G401 (cell line): ENCODE measurements at places on chromosomes 5 and 9.

GRCh38 chr5:152622628-152623027, 217.5 kb upstream of the NMUR2 start:
- no peak for DNase-seq

DNA sequence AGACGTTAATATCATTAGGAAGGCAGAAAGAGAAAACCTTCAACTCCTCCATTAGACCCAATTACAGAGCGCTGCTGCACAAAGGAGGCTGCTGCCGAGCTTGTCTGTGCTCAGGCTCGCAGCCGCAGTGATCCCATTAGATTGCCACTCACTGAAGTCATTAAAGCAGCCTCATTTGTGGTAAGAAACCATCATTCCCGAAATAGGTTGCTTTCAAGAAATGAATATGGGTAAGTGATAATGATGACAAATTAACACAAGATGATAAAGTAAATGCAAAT, 137.2 kb downstream of the CAVIN4 start:
- no peak for DNase-seq

- no peak for DNase-seq
Measured at GRCh38 chr5:36089989-36090388, 23.3 kb upstream of the UGT3A2 start.

- DNase-seq: no peak
Measured at GRCh38 chr9:93859431-93860215, 95.5 kb downstream of the BARX1 start.

DNA sequence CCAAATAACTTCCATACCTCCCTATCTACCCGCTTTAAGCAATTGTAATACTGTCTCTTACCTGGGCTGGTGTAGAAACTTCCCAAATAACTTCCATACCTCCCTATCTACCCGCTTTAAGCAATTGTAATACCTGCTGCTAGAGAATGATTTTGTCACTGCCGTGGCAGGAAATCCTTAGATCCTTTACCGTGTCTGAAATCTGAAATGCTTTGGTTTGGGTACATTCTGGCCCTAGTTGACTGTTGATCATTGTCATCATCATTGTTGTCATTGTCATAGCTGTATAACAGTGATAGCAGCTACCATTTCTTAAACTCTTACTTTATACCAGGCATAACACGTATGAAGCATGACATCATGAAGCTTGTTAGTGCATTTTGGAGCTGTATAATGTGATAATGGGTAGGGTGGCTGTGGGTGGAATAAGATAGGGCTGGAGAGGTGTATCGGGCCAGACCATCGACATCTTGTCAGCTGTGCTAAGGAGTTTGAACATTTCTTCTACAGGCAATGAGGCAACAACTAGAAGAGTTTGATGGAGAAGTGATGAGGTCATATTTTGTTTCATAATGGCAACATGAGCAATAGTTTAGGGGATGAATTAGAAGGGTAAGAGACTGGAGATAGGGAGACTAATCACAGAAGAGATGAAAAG, 15.7 kb downstream of the PIP5K1B start:
- no peak for DNase-seq

DNA sequence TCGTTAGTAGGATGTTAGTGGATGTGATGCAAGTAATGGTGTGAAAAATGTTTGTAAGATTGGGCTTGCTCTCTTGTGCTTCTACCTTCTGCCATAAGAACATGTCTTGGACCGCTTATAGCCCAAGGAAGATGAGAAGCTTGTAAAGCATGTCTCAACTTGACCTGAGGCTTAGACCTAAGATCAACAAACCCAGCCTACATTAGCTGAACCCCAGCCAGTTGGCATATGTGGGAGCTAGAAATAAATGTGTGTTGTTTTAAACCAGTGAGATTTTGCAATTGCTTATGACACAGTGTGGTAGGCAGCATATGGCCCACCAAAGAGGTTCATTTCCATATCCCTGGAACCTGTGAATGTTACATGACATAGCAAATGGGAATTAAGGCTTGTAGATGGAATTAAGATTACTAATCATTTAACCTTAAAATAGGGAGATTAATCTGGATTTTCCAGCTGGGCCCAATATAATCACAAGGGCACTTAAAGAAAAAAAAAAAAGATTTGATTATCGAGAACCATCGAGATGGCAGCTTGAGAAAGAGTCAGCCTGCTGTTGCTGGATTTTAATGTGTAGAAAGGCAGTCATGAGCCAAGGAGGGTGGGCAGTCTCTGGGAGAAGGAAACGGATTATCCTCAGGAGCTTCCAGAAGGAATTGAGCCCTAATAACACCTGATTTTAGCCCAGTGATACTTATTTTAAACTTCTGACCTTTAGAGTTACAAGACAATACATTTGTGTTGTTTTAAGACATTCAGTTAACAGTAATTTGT, 27.3 kb upstream of the EDIL3 start:
- no peak for DNase-seq

DNA sequence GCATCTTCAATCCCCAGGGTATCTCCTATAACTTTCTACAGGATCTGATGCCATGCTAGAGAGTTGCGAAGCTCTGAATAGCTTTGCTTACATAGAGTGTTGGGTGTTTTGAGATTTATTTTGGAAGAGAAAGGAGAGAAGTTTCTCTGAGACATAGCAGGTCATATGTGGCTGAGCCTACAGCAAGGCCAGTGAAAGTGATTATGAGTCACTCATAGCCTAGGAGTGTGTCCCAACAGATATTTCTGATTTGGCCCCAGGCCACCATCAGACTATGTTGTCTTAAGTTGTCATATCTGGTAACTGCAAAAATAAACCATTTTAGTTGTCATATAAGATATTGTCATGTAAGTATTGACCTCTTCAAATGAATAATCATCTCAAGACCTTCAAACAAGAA, 132.0 kb upstream of the RAI14 start:
- DNase-seq: no peak

- no peak for DNase-seq
Measured at GRCh38 chr5:175895215-175895614, 23.8 kb downstream of the CPLX2 start.

GRCh38 chr5:178162481-178162880, 8.8 kb upstream of the NHP2 start:
- DNase-seq: no peak

- no peak for DNase-seq
Measured at GRCh38 chr9:23934291-23934906, 108.4 kb upstream of the ELAVL2 start.

DNA sequence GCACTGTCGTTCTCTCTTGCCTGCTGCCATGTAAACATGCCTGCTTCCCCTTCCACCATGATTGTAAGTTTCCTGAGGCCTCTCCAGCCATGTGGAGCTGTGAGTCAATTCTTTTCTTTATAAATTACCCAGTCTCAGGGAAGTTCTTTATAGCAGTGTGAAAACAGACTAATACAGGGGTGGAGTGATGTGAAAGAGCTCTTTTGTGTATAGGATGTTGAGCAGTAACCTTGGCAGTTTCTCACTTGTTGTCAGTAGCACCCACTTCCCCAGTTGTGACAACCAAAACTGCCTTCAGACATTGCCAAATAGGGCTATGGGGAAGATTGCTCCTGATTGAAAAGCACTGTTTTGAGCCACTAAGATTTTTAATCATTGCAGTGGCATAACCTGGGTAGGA, 552.2 kb upstream of the ZNF462 start:
- DNase-seq: no peak

DNA sequence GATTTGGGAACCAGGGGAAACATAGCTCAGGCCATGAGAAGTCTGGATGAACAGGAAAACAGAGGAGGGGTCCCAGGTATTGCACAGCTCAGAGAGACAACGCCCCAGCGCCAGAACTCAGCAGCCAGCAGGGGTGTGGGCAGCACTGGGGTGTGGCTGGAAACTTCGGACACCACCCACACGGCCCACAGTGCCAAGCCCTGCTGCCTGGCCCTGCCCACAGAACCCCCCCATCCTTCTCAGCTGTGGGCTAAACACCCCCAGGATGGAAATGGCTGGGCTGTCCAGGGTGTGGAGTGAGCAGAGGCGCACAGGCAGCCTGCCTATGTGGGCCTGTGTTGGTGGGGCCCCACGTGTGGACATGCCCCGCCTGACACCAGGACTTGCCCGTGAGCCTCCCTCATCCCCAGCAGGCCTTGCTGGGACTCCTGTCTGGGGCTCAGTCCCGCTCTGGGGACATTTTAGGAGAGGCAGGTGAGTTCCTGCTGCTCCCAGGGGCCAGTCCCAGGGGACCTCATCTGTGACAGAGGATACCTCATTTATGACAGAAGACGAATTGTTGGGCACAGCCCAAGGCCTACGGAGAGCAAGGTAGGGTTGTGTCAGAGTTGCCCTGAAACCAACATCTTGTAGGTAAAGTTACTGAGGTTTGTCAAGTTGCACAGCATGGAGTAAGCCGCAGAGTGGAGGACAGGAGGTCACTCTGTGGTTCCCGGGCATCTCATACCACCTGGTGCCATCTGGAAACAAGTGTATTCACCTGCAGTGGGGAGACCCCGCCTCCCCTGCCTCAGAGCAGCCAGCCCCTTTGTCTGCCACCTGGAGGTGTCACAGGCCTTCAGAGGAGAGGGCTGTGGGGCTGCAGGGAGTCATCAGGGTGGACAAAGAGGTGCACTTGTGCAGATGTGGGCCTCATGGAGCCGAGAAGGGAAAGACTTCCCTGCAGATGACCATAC, 183.2 kb downstream of the AUH start:
- no peak for DNase-seq

DNA sequence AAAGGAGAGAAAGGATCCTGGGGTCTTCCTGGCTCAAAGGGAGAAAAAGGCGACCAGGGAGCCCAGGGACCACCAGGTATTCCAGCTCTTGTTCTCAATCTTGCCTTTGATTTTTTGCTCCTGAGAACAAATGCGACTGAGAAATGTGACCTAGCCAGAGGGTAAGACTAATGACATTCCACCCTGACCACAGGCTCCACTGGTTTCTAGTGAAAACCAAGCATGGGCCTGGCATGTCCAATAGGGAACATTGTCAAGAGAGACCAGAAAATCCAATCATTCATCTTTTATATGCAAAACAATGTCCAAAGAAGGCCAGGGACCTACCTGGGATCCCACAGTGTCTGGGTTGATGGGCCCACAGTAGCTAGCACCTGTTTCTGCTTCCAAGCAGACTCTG, 50.3 kb upstream of the TGFBR1 start:
- no peak for DNase-seq

DNA sequence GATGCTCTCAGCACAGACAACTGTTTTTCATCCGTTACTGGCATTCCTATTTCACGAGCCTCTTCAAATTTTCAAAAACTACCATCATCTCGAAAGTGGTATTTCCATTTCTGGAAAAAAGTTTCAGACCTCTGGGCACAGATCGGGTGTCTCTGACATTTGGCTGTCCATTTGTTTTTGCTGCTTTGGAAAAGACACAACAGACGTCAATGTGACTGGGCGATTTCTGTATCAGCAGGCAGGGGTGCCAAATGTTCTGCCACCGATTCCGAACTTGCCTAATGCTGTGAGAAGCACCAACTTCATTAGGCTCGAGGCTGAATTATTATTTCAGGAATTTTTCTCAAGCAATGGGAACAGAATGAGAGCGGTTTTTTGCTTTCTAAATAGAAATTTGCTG, 105.6 kb downstream of the ARSB start:
- no peak for DNase-seq

DNA sequence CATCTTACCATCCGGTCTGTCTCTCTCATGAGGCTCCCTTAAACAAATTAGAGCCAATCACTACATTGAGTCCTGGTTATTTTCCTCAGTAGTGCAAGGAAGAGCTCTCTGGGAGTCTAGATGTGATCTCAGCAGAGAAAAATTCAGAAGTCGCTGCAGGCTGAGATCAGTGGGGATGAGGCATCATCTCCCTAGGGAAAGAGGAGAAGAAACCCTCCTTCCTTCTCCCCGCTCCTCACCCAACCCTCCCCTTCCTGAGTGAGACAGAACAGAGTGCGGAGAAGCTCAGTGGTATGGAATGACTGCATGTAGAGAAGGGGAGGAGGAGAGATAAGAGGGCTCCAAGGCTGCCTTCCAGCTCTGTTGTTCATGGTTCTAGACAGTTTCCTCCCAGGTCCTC, 80.5 kb downstream of the PAPPA start:
- no peak for DNase-seq

- no peak for DNase-seq
Measured at GRCh38 chr5:34817558-34818351, 21.2 kb upstream of the TTC23L start.

GRCh38 chr9:22921742-22922141, 475.1 kb downstream of the DMRTA1 start:
- DNase-seq: no peak

DNA sequence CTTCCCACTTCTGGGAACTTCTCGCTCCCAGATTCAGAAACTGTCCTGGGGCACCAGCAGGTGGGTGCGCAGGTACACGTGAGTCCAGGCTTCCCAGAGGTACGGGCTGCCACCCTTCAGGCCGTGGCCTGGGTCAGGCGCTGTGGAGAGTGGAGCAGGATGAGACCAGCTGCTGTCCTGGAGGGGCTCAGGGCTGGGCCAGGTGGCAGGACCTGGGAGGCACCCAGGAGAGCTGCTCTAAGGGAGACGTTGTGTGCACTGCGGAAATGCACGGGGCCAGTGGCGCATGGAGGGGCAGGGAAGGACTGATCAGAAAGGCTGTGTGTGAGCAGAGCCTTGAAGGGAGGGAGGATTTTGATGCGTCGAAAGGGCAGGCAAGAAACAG, 135.1 kb upstream of the PHYKPL start:
- no peak for DNase-seq

DNA sequence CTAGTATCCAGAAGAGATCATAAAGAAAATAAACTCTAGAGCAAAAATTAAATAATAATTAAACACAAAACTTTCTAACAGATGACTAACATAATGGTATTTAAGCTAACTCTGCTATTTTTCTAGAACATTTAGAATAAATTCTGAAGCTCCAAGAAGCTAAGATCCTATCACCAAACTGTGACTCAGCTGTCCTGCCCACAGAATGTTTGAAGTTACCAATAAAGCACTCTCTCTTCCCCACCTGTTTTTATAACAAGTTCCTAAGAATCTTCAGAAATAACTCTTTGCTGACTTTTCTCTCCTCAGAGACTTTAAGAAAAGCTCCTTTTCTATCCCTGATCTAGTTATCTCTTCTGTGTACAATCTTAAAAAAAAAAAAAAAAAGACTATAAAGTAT, 6.0 kb upstream of the EFNA5 start:
- no peak for DNase-seq

DNA sequence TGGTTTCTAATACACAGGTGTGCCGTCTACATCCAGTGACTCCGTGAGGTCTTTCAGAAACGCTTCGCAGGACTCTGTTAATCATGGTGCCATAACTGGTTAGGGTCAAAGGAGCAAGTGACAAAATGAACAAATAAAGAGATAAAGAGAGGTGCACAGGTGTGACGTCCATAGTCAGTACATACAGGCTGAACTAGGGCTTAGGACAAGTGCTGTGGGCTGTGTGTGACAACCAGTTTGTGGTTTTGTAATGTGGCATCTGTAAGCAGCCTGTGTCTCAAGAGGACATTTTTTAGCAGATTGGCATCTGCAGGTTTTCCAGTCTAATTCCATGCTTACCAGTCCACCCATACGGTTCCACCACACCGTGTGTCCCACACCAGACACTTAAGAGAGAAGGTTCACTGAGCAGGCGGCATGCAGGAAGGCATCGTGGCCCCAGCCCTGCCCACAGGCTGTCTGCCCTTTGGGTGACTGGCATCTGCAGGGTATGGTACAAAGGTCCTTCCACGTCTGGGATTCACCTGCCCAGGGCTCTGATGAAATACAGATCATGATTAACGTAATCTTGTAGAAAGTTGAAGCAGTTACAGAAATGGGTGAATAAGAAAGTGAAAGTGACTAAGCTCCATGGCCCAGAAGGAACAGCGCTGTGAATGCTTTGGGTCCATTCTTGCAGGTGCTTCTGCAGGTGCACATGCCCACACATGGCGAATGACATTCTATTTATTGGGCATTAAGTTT, 26.9 kb downstream of the SRD5A1 start:
- no peak for DNase-seq

- DNase-seq: no peak
Measured at GRCh38 chr5:103111468-103111867, 8.5 kb downstream of the GIN1 start.
